ENCODE measurements at places on chromosomes 5 and 9.

GRCh38 chr5:121899346-121899745 lies 47.7 kb downstream of the FTMT start:
- no peak for DNase-seq

GRCh38 chr5:164170814-164171213 lies 665.4 kb downstream of the MAT2B start:
- no peak for DNase-seq

DNA sequence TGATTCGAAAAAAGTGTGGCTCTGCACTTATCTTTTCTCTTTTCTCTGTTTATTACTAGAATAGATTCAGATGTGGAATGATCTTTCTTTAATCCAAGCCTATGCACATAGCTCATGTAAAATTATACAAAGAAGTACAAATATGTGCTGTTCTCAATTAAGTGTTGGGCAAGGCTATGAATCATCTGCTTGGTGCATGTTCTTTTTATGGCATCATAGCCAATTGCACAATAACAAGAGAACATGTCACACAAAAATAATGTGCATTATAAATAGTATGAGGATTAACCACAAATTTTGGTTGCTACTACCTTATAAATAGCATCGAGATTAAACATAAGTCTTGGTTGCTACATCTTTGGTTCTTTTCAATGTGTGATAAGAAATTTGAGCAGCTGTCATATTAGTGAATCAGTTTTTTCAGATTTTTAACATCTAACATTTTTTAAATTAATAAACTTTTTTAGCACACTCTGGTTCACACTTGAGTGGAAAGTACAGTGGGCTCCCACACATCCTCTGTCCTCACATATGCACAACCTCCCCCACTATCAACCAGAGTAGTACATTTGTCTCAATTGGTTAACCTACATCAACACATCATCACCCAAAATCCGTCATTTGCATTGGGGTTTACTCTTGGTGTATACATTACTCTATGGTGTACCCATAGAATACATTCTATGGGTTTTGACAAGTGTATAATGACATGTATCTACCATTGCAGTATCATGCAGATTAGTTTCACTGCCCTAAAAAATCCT lies 6.8 kb upstream of the RECK start:
- peak; percentile 77 for DNase-seq

- no peak for DNase-seq
Observed at GRCh38 chr9:114580609-114581193, 6.9 kb upstream of the ATP6V1G1 start.

GRCh38 chr5:141994511-141995136 lies 18.2 kb downstream of the GNPDA1 start:
- no peak for DNase-seq

DNA sequence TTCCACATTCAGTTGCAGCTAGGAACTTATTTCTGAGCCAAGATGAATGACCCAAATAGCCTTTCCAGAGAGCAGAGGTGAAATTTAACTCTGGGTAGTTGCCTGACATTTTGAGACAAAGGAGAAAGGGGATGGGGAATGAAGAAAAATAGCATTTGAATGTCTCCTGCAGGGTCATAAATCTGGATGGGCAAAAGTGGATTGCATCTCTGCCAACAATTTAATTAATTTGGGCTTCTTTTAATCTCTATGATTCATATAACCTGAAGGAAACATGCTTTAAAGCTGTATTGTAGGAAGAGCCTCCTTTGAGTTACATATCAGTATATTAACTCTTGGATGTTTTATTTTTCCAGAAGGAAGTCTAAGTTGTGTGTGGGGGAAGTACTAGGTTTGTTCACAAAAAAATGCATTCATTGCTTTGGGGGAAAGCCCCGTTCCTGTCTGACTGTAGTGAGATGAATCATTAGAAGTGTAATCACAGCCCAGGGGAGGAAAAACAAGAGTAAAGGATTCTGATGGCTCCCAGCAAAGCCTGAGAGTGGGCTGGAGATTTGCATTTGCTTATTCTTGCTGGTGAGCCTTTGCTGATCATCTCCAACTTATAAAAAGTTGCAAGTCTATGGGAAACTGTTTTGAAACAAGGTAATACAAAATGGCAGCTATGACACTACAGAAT lies 133.0 kb upstream of the IQGAP2 start:
- no peak for DNase-seq

DNA sequence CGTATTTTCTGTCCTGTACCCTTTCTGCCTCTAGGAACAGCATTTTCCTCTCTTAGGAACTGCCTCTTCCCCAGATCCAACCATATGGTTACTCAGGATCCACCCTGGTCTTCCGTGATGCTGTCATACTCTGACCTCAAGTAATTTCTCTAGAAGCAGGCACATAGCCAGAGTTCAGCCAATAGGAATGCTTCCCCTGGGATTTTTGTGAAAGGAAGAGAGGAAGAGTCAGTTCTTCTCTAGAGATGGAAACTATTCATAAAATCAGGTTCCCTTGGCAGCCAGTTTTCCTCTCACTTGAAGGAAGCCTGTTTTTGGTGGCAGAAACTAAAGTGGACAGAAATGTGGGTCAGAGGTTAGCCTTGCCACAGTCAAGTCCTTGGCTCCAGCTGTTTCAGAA lies 400.1 kb upstream of the PCSK5 start:
- no peak for DNase-seq

DNA sequence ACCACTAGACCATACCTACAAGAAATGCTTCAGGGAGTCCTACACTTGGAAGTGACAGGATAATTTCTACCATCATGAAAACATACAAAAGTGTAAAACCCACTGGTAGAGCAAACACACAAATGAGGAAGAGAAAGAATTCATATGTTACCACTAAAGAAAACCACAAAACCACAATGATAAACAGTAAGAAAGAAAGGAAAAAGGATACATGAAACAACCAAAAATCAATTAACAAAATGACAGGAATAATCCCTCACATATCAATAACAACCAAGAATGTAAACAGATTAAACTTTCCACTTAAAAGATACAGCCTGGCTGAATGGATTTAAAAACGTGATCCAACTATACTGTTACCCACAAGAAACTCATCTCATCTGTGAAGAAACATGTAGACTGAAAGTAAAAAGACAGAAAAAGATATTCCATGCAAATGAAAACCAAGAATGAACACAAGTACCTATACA lies 83.4 kb downstream of the LPAR1 start:
- DNase-seq = no peak

- no peak for DNase-seq
Observed at GRCh38 chr9:93810028-93810971, 144.9 kb downstream of the BARX1 start.

GRCh38 chr9:131459056-131459455 lies 43.7 kb upstream of the POMT1 start:
- no peak for DNase-seq

- no peak for DNase-seq
Observed at GRCh38 chr5:158966716-158967115, 133.0 kb downstream of the EBF1 start.

DNA sequence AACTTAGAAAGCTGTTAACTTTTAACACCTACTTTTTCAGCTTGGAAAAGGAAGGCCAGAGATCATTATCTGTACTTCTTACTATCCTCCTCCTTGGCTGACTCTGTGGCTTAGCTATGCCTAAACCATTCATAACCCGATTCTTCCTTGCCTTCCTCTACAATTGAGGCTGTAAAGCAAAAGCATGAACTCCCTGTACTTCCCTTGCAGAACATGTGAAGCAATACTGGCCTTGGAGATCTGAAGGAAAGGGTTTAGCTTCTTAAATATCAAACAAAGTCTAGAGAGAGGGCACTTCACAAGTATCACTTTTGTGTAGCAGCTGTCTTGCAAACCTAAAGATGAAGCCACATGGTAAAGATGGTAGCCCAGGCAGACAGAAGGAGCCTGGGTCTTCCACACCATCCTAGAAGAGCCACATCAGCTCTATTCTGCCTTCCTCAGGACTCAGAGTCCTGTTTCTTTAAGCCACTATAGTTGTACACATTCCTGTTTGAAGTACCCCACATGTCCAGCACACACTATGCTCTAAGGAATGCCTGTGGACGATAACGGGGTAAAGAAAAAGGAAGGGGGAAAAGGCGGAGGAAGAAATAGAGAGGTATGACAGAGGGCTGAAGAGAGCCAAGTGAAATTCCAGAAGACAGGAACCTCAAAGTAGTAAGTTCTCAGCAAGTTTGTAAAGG lies 169.2 kb downstream of the SLIT3 start:
- no peak for DNase-seq

- no peak for DNase-seq
Observed at GRCh38 chr5:94276048-94276447, 342.4 kb downstream of the KIAA0825 start.

DNA sequence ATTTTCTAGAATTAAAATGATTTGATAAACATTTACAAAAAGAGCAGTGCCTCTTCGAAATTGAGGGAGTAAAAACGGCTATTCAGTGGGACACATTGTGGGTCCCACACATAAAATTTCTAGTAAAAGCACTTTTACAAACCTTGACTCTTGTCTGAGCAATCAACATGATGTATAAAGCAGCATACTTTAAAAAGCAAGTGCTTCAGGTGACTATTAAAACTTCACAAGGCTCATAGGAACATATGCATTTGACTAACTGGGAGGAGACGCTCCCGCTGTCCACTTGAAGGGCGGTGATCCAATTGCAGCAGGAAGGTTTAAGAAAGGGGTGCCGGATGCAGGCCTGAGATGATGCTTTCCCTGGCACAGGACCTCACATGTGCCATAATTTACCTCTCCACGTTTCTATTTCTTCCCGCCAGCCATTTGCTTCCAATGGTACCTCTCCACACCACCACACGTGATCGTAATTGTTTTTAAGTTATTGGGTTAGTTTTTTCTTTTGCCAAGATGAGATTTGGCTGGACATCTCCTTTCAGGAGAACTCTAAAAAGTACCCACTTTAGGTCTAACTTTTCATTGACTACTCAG lies 1.8 kb downstream of the MCTP1 start:
- no peak for DNase-seq

GRCh38 chr9:125508249-125508648 lies 198.8 kb downstream of the MAPKAP1 start:
- no peak for DNase-seq

DNA sequence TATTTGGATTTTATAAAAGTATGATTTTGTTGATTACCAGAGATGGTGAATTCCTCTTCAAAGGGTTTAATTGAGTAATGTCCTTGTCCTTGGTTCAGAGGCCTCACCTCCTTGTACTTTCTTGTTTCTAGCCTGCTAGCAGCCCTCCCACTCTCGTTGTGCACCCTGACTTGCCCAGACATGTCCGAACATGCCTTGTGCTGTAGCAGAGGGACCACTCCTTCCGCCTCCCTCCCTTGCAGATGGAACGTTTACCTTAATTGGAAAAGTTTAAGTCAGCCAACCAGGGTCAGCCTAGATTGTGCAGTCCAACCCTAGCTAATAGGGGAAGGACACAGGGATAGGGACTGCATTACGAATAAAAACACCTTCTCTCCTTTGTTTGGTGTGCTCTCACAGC lies 406.9 kb upstream of the NMUR2 start:
- no peak for DNase-seq

DNA sequence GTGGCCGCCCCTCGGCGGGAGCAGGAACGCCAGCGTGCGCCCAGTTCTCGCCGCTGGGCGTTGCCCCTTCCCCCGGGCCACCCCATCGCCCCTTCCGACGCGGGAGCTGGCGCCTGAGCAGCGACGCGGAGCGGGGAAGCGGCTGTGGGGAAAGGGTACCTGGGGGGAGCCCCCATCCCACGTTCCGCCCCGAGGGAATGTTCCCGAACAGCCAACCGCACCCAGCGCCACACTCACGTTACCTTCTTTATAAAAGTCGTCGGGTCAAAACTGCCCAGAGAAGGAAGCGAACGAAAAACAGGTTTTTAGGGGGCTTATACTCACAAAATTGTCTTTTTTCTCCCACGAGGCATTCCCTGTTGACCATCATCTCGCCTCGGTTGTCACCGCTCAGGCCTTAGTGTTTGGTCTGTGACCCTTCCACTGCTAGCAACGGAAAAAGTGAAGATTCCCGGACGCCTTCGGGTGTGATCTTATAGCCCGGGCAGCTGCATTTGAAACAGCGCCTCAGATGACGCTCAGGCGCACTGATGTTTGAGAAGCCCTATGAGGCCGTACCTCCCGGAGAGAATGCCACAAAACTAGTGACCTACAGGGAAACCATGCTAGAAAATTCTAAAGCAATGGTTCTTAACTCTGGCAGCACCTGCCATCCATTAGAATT lies 475 bp upstream of the GOLM1 start:
- DNase-seq = no peak

GRCh38 chr5:168092209-168093185 lies 198.9 kb upstream of the WWC1 start:
- no peak for DNase-seq

DNA sequence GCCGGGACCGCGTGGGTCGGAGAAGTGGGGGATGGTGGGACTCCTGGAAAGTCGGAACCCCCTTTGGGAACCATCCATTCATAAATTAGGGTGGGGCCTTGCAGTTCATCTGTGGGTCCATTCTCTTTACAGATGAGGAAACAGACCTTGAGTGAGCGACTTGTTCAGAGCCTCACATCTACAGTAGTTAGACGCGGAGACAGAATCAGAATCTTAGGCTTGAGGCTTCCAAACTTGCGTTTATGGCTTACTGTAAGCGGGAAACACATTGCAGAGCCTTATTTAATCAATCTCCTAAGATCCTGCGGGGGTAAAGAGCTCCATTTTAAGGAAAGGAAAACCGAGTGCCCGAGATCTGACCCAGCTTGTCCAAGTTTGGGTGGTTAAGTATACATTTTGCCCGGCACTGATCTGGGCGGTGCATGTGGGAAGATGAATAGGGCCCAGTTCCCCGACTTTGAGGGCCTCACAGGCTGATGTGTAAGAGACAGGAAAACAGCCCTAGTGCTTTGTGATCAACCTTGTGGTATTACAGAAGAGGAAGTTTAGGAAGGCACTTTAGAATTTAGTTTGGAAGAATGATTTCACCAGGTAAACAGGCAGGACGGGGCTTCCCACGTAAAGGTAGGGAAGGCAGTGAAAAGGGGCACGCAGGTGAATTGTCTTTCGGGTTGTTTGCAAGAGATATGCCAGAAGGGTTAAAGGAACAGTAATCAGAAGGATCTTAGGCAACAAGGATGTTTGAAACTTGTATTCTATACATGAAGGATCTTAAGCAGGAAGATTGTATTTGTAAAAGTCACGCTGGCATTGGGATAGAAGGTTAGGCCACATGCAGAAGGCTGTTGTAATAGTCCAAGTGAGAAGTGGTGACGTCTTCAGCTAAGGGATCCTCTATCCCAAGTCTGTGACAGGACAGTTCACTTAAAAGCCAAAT lies 744 bp downstream of the TARS1 start:
- peak; percentile 46 for DNase-seq

DNA sequence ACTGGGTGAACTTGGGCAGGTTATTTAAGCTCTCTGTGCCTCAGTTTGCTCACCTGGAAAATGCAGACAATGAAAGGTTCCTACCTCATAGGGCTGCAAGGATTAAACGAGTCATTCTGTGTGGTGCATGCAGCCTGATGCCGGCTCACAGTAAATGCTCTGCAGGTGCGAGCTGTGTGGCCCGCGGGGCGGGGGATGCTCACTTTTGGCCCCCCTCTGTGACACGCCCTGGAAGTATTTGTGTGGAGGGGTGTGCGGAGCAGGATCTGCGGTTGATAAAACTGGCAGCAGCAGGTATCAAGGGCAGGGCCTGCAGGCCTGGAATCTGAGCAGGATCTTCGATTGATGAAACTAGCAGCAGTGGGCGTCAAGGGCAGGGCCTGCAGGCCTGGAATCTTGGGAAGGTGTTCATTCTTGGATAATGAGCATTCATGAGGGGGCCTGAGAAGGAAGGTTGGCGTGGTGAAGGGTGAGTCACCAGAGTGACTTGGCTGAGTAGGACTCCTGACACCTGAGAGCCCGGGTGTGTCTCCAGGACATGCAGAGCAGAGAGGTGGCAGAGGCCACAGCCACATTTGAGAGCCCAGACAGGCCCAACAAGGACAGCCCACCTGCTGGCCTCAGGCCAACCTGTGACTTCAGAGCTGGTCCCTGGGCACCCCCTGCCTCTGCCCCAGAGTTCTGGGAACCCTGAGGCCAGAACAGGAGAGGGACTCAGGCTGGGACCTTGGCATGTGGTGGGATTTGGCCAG lies 11.9 kb downstream of the UNC5A start:
- DNase-seq = no peak
